Upper lobe of right lung (tissue), 1 donor: ENCODE measurements at places on chromosomes 3 and 15. TPM values are rescaled to one million over a fixed set of nuclear protein-coding genes. Genes with fewer than 3 reads are reported as not detected.

ITGA11 gene
- 7.1 TPM for total RNA-seq

PLCB2 gene
- 61.2 TPM for total RNA-seq

CPNE9 gene
- 0.90 TPM for total RNA-seq

IQCF5 gene
- total RNA-seq, result not detected

ERC2 gene
- total RNA-seq, result 1.4 TPM

DNA sequence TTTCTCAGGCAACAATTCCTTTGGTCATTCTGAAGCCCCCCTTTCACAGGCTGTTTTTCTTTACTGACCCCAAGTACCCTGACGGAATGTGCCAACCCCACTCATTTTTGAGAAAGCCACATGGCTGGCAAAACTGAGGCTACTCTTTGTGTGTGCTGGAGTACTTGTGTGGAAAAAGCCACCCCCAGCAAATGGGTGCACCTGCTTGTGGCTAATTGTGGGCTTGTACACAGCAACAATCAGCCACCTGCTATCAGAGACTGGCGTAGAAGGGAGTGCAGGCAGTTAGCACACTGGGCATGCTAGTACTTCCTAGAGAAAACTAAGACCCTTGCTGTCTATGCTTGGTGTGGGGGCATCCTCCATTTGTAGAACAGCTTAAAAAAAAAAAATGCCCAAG is 110.1 kb upstream of the LMOD3 start:
- peaks cover 9% of the 10 kb centered on the region for H3K4me1 ChIP-seq
- DNase-seq, result no peak
- H3K36me3 ChIP-seq, result peaks cover 17% of the 10 kb centered on the region
- no peaks in the 10 kb centered on the region for H3K27me3 ChIP-seq

DNA sequence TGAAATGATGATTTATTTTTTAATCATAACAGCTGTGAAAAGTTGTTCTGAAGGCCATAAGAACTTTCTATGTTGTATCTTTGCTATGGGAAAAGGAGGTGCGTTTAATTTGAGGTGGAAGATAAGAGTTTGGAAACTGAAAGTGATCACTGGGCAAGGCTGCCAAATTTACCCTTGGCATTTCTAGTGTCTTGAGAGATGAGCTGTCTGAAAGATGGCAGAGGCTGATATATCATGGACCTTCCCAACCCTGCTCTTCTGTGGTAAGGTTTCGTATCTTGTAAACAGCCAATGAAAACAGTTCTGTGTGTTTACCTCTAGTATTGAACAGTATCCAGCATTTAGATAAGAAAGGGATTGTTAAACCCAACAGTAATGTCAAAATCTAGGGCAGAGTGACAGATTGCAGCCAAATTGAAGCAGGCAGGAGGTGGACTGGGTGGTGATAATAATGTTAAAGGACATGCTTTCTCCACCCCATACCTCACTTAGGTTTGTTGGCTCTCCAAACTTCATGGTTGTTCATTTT is 15.8 kb upstream of the NFKBIZ start:
- H3K4me3 ChIP-seq, result no peak overlapping the region
- DNase-seq, result no peak
- peaks cover 24% of the 10 kb centered on the region for H3K4me1 ChIP-seq

- no peak overlapping the region for H3K4me3 ChIP-seq
- H3K27ac ChIP-seq, result no peak overlapping the region
- DNase-seq, result no peak
These were observed 6.3 kb upstream of the UBE2Q2 start for GRCh38 chr15:75836959-75837334.

DNA sequence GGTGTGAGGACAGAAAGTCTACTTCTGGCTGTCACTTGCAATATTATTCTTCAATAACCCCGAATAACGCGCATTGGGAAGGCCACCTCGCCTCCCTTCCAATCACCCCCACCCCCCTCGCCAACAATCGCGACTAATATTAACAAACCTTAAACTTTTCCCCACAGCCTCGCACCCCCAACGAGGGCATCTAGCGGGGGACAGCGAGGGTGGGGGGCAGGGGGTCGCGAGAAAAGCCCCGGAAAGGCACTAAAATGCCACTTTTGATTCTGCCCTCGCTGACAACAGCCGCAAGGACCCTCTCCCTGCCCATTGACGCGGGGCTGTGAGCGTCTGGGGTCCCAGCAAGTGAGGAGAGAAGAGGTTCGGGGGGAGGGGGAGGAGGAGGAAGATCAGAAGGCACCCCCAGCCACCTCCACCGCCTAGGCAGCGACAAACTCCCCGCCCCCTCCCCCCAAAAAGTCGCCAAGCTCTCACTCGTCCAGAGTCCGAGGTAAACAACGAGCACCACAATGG is 868 bp downstream of the SATB1 start:
- no peaks in the 10 kb centered on the region for H3K36me3 ChIP-seq
- DNase-seq, result peak; percentile 62
- H3K27ac ChIP-seq, result peak overlapping the region; percentile 81
- H3K4me1 ChIP-seq, result peaks cover 18% of the 10 kb centered on the region
- no peaks in the 10 kb centered on the region for H3K27me3 ChIP-seq

GRCh38 chr15:34815836-34816235 is 20.5 kb upstream of the ACTC1 start:
- DNase-seq, result no peak
- no peaks in the 10 kb centered on the region for H3K27me3 ChIP-seq
- no peaks in the 10 kb centered on the region for H3K36me3 ChIP-seq
- H3K4me3 ChIP-seq, result no peak overlapping the region
- H3K27ac ChIP-seq, result no peak overlapping the region

- no peaks in the 10 kb centered on the region for H3K27me3 ChIP-seq
- peak overlapping the region; percentile 4 for H3K27ac ChIP-seq
- no peak overlapping the region for H3K4me3 ChIP-seq
- no peak for DNase-seq
These were observed 120.8 kb upstream of the PHLDB2 start for GRCh38 chr3:111738238-111738637.

- no peaks in the 10 kb centered on the region for H3K27me3 ChIP-seq
- H3K4me1 ChIP-seq, result no peaks in the 10 kb centered on the region
- no peak overlapping the region for H3K27ac ChIP-seq
- H3K4me3 ChIP-seq, result no peak overlapping the region
These were observed 29.0 kb downstream of the NDUFB4 start for GRCh38 chr3:120625159-120625586.

DNA sequence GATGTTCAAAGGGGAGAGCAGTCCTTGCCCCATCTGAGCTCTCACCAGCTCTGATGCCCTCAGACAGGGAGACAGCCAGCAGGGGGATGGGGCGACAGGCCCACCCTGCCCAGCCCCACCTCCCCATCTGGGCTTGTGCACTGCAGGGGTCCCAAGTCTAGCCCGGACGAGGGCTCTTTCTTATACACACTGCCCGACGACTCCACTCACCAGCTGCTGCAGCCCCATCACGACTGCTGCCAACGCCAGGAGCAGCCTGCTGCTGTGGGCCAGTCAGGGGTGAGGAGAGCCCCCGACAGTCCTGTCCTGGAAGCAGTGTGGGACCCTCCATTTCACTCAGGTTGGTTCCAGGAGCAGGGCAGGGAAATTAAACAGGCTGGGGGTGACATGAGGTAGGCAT is 73.9 kb downstream of the BOC start:
- H3K4me3 ChIP-seq, result no peak overlapping the region
- no peaks in the 10 kb centered on the region for H3K4me1 ChIP-seq
- no peaks in the 10 kb centered on the region for H3K36me3 ChIP-seq
- no peak for DNase-seq
- no peak overlapping the region for H3K27ac ChIP-seq

- peak overlapping the region; percentile 57 for H3K4me3 ChIP-seq
- H3K27me3 ChIP-seq, result no peaks in the 10 kb centered on the region
- no peak overlapping the region for H3K27ac ChIP-seq
- H3K36me3 ChIP-seq, result no peaks in the 10 kb centered on the region
- H3K4me1 ChIP-seq, result peaks cover 26% of the 10 kb centered on the region
These were observed 35.2 kb downstream of the CPN2 start for GRCh38 chr3:194315965-194316361.

- no peaks in the 10 kb centered on the region for H3K36me3 ChIP-seq
- H3K27ac ChIP-seq, result no peak overlapping the region
- no peak for DNase-seq
- H3K4me1 ChIP-seq, result no peaks in the 10 kb centered on the region
- no peaks in the 10 kb centered on the region for H3K27me3 ChIP-seq
These were observed 44.4 kb downstream of the EPHB1 start for GRCh38 chr3:134839422-134839821.

- H3K27ac ChIP-seq, result no peak overlapping the region
- no peak overlapping the region for H3K4me3 ChIP-seq
- DNase-seq, result peak; percentile 50
- no peaks in the 10 kb centered on the region for H3K27me3 ChIP-seq
- no peaks in the 10 kb centered on the region for H3K4me1 ChIP-seq
These were observed 42.2 kb upstream of the PRR23E start for GRCh38 chr3:127150513-127151250.
